Cortex of kidney (tissue), 1 donor: ENCODE measurements at places on chromosomes 16 and 17.

- DNase-seq: no peak
Measured at GRCh38 chr16:88807142-88807625, 3.6 kb downstream of the CDT1 start.

GRCh38 chr17:56045872-56046271, 107.4 kb upstream of the ANKFN1 start:
- DNase-seq: no peak

GRCh38 chr17:535198-535597, 179.4 kb downstream of the VPS53 start:
- DNase-seq: no peak

DNA sequence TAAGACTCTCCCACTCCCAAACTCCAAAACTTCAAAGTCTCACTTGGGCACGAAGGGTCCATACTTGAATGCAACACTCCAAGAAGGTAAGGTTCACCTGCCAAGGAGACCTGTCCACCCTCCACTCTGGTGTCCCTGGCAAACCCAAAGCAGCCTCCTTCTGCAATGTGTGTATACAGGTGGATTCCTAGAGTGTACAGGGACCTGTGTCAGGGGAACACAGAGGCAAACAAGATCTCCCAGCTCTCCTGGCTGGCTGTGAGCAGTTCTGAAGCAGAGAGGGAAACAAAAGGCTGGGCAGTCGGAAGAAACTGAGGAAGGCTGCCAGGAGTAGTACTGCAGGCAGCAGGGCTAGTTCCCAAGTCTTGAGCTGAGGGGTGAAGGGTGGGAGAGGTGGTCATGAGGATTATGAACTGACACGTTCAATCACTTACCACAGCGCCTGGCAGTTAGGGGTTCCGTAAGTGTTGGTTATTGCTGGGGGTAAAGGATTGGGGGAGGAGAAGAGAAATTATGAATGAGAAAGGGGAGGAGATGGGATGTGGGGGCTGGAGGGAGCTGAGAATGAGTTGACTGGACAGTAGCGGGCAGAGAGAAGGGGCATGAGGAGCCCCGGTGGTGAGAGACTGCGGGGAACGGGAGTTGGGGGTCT, 795 bp downstream of the KCTD13 start:
- no peak for DNase-seq

DNA sequence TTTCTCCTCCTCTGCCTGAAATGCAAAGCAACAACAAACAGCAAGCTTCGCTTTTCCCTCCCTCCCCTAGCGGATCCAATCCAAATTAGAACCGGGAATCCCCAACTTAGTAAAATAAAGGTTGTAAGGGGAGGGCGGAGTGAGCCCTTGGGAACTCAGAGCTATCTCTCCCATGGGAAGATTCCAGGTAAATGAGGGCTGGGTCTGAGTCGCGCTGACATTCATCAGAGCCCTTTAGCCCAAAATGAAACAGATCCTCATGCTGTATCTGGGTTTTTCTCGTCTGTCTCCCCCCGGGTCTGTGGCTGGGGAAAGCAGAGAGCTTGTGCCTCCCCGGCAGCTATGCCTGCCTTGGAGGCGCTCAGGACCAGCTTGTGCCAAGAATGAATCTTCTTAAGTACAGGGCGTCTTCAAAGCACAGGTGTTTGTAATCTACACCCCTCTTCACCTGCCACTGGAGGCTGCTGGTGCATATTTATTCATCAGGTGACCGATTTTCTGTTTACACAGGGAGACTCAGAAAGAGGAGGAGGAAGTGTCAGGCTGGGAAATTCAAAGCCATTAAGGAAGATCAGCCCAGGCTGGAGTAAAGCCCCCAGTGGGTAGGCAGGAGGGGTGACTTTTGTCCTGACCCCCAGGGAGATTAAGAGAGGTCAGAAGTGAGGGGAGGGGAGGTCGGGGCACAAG, 55.0 kb upstream of the GSE1 start:
- no peak for DNase-seq

- DNase-seq: no peak
Measured at GRCh38 chr17:7460850-7461660, 16.2 kb downstream of the CHRNB1 start.

DNA sequence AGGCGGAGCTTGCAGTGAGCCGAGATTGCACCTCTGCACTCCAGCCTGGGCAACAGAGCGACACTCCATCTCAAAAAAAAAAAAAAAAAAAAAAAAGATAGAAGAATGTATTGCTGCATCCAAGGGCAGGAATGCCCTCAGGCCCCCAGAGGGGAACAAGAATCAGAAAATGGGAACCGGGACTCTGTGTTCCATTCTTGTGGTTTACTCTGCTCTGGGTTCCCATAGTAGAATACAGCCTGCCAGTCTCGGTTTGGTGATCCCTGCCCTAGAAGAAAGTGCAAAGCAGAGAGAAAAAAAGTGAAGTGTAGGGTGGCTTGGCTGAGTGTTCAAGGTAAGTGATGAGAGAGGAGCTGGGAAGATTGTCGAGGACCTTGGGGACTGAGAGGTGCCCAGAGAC, 27.4 kb upstream of the KDM6B start:
- no peak for DNase-seq

DNA sequence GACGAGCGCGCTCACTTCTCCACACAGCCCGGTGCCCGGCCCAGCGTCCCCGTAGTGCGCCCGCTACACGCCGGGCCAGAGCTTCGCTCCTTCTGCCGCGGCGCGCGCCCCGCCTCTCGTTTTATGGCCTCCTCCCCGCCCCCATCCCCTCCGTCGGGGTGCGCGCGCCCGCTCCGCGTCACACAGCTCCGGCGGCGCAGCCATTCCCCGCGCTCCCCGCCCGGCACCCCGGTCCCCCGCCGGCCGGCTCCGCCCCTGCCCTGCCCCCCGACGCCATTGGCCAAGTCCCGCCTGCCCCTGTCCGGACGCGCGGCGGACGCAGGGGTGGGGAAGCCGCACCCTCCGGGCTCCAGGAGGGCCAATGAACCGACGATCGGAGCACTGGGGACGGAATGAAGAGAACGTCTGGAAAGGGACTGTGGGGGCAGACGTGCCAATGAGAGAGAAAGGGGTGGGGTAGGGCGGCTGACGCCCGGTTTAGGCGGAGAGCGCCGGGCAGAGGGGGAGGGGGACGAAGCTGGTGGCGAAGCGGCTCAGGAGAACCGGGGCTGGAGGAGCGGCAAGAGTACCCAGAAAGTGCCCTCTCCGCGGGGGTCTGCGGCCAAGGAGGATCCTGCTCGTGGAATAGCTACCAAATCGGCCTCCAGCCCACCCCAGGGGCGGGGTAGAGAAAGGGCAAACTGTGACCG, at the start of gene TOB1:
TOB1 (minus strand) TSS at position 94 of the 689 bp plus-strand sequence. CDS start 2,337 bp downstream, outside the sequence.
- DNase-seq: peak; percentile 88

- DNase-seq: no peak
Measured at GRCh38 chr17:49108318-49108717, 24.3 kb upstream of the B4GALNT2 start.

GRCh38 chr17:50954641-50955121, 88.5 kb upstream of the TOB1 start:
- no peak for DNase-seq

DNA sequence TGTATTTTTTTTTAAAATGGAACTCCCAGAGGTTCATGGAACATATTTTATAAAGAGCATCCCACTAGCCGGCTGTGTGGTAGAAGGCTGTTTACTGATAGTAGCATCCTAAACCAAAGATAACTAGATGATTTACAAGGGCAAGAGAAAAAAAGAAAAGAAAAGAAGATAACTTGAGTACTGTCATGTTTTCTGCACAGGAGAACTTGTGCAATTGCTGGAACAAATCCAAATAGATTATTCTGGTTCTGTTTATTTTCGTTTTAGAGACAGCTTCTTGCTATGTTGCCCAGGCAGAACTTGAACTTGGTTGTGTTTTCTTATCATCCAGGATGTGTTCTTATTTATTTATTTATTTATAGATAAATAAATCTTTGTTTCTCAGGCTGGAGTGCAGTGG, 20.9 kb upstream of the PPM1D start:
- DNase-seq: no peak

GRCh38 chr17:78951967-78952551, 26.9 kb upstream of the TIMP2 start:
- DNase-seq: no peak

- DNase-seq: no peak
Measured at GRCh38 chr16:57366544-57367040, 5.7 kb upstream of the CX3CL1 start.

DNA sequence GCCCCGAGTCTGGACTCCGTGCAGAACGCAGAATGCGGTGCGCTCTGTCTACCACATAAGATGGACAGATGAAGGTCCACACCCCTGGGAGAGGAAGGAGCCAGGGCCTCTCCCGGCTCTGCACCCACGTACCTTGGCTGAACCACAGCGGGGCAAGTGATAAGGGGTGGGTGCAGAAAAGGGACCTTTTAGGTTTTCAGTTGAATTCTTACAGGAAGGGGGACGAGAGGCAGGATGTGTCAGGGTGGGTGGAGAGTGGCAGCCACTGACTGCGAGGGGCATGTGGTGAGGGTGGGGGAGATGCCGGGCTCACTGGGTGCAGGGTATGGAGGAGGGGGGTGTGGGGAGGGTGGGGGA, 372 bp downstream of the CD300A start:
- no peak for DNase-seq

DNA sequence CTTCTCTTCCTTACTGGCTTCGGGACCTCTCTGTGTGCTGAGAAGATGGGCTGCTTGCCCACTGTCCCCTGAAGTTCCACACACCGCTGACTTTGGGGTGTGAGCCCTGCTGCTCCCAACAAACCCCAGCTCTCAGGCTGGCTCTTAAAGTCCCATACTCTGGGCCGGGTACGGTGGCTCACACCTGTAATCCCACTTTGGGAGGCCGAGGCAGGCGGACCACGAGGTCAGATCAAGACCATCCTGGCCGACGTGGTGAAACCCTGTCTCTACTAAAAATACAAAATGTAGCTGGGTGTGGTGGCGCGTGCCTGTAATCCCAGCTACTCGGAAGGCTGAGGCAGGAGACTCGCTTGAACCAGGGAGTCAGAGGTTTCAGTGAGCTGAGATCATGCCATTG, 17.2 kb downstream of the CD7 start:
- no peak for DNase-seq

GRCh38 chr17:66750781-66751543, 84.0 kb upstream of the CACNG5 start:
- no peak for DNase-seq

- no peak for DNase-seq
Measured at GRCh38 chr16:84726669-84727467, 27.1 kb downstream of the USP10 start.

GRCh38 chr17:62085511-62086408, 20.7 kb upstream of the MED13 start:
- DNase-seq: no peak

DNA sequence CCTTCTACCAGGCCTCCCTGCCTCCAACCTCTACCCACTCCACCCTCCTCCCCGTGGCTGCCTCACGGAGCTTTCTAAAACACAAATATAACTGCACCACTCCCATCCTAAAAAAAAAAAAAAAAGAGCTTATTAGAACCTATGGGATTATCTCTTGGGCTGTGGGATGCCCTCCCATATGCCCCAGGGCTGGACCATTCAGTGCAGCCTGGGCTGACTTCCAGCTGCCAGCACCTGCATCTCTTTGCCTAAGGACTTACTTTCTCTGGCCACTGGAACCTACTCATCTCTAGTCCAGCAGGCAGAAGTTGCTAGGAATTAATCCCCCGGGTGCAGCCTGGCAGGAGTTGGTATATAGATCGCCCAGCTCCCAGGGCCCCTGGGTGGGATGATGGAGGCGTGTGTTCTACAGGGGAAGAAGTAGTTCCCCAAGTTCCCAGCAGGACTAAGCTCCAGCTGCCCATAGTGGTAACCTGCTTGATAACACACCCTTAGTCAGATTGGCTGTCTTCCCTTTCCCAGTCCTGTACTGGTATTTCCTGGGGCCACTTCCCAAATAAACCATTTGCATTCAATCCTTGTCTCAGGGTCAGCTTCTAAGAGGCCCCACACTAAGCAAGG, 10.3 kb downstream of the MPP3 start:
- no peak for DNase-seq

DNA sequence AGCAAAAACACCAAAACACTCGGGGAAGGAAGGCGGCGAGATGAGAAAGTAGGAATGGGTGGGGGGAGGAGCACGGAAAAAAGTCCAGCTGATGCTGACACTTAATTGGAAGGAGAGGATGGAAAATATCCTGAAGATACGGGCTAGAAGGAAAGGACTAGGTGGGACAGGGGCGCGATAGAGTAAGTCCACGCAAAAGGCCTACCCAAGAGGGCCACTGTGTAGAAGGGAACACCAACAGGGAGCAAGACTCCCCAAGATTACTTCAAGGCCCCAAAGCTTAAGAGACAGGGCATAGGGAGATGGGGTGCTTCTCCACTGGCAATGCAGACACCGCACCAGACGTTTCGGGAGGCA, 736 bp downstream of the APPBP2 start:
- DNase-seq: no peak

DNA sequence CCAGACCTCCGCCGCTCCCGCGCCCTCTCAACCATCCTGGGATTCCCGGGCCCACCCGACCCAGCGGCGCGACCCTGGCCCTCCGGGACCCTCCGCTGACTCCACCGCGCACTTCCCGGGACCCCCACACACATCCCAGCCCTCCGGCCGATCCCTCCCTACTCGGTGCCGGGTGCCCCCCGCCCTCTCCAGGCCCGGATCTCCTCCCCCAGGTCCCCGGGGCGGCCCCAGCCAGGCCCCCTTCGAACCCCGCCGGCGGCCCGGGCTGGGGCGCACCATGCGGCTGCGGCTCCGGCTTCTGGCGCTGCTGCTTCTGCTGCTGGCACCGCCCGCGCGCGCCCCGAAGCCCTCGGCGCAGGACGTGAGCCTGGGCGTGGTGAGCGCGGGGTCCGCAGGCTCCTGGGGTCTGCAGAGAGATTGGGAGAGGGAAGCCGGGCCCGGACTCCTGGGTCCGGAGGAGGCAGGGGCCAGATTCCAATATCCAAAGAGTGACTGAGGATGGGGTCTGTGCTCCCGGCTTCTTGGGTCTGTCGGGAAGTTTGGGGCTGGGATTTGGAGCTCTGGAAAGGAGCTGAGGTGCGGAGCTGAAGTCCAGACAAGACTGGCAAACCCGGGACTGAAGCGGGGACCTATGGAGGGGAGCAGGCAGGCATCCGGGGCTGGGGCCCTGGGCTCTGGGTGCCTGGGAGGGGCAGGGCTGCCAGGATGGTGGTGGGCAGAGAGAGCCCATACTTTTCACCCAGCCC, 453 bp downstream of the MMP25 start:
- no peak for DNase-seq

DNA sequence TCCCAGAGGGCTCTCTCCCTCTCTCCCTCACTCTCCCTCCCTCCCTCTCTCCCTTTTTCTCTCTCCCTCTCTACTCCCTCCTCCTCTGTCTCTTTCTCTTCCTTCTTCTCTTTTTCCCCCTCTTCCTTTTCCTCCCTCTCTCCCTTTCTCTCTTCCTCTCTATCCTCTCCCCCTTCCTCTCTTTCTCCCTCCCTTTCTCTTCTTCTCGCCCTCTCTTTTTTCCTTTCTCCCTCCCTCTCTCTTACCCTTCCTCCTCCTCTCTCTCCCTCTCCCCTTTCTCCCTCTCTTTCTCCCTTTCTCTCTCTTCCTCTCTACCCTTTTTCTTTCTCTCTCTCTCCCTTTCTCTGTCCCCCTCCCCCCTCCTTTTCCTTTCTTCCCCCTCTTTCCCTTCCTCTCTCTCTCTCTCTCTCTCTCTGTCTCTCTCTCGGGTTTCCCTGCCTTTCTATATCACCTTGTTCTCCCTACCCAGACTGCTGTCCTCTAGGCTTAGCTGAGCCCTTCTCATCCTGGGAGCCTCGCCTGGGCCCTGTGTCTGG, 25.8 kb upstream of the TMEM220 start:
- no peak for DNase-seq

GRCh38 chr16:88805340-88805715, 1.7 kb downstream of the CDT1 start:
- no peak for DNase-seq
